ENCODE measurements at places on chromosomes 12 and 14. TPM values are rescaled to one million over a fixed set of nuclear protein-coding genes. Genes with fewer than 3 reads are reported as not detected.

The KLRC2 gene
- not detected for total RNA-seq

DNA sequence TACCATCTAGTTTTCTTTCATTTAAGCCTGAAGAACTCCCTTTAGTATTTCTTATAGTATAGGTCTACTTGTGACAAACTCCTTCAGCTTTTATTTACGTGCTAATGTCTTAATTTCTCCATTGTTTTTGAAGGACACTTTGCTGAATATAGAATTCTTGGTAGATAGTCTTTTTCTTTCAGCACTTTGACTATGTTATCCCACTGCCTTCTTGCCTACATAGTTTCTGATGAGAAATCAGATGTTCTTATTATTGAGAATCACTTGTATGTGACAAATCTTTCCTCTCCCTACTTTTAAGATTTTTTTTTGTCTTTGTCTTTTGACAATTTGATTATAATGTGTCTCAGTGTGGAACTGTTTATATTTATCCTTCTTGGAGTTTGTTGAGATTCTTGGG, 5.1 kb upstream of the MIS18BP1 start:
- peaks cover 11% of the 10 kb centered on the region for H3K36me3 ChIP-seq
- H3K4me3 ChIP-seq, result no peak overlapping the region
- H3K27me3 ChIP-seq, result peaks cover 4% of the 10 kb centered on the region
- DNase-seq, result no peak
- no peaks in the 10 kb centered on the region for H3K4me1 ChIP-seq

GRCh38 chr12:91567100-91567485, 384.5 kb upstream of the DCN start:
- peaks cover 2% of the 10 kb centered on the region for H3K36me3 ChIP-seq
- H3K4me1 ChIP-seq, result peaks cover 19% of the 10 kb centered on the region
- no peak overlapping the region for H3K27ac ChIP-seq
- H3K27me3 ChIP-seq, result no peaks in the 10 kb centered on the region
- no peak for DNase-seq

DNA sequence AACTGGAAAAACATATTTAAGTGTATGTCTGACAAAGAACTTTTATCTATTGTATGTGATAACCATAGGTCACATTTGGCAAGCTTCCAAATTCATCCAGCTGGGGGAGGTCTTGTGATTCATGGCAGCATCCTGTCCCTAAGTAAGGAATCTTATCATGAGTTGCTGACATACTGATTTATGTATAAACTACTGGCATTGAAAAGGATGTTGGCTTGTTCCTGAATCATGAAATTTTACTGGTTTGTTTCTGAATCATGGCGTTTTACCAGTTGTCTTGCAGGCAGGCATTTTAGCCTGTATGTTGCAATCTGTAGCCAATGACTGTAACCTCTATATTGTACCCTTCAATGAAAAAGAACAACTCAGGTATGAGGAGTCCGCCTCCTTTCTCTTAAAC, 244.8 kb downstream of the IPO8 start:
- H3K27me3 ChIP-seq, result no peaks in the 10 kb centered on the region
- no peaks in the 10 kb centered on the region for H3K36me3 ChIP-seq
- no peak overlapping the region for H3K4me3 ChIP-seq
- H3K27ac ChIP-seq, result no peak overlapping the region
- H3K4me1 ChIP-seq, result no peaks in the 10 kb centered on the region

DNA sequence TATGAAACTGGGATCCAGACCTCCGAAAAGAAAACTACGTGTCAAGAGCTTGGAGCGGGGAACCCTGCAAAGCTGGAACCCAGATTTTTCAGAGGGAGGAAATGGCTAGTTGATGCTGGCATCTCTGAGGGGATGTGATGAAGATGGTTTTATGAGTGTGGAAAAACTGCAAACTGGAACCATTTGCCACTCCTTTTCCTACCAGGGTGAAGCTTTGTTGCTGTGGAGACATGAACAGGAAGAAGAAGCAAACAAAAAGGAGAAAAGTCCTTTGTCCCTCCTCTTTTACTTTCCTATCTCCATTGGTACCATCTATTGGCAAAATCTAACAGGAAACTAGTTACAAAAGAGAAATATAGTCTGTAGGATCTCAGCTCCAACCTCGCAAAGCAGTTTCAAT, 39.2 kb downstream of the CDK17 start:
- DNase-seq, result no peak
- no peaks in the 10 kb centered on the region for H3K27me3 ChIP-seq
- no peak overlapping the region for H3K27ac ChIP-seq
- H3K36me3 ChIP-seq, result no peaks in the 10 kb centered on the region
- peaks cover 71% of the 10 kb centered on the region for H3K4me1 ChIP-seq

All from activated naive CD4-positive, alpha-beta T cell treated with anti-CD3 and anti-CD28 coated beads for 36 hours (primary cell).